ENCODE measurements at places on chromosomes 11 and 22.

DNA sequence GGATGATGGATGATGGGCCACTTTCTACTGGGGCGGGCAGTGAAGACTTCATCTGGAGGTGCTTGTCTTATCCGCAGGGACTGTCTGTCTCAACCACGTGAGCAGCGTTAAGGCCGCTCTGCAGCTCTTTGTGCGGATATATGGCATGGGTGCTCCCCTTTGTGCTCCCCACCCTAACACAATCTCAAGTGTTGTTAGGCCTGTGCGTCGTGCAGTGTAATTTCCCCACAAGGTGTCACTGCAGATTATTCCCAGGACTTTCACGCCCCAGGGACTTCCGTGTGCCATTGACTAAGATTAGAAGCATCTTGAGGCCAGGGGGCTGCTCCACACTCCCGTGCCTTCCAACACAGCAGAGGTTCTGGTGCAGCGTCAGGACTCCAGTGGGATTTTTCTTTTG lies 65.3 kb downstream of the TBC1D22A start:
- DNase-seq, result no peak

DNA sequence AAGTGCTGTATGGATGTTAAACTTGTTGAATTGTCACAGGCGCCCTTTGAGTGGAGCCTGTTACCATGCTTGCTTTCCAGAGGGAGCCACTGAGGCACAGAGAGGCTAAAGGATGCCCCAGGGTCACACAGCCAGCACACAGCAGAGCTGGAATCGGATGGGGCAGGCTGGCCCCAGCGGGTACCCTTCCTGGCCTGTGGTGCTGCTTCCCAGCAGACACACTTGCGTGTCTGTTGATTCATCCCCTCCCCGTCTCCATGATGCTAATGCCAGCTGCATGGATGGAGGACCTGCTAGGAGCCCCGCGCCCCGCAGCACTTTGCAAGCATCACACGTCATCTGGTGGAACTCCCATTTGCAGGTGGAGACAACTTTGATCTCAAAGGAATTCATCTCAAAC lies 52.4 kb upstream of the SHISAL1 start:
- DNase-seq, result no peak

DNA sequence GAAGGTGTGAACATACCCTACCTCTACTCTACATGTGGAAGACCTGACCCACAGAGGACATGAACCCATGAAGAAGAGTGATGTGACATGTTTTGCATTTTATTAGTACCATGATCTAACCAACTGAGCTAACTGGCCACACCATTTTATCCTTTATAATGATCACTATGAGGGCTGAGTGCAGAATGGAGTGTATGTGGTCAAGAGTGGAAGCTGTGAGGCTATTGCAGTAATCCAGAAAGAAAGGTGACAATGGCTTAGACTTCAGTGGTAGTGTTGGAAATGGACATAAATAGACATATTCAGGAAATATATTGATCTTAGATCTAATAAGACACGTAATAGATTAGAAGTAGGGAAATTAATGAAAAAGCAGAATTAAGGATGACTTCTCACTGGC lies 3.8 kb downstream of the SRSF8 start:
- no peak for DNase-seq

GRCh38 chr11:73384125-73384441 lies 7.9 kb downstream of the RELT start:
- no peak for DNase-seq

DNA sequence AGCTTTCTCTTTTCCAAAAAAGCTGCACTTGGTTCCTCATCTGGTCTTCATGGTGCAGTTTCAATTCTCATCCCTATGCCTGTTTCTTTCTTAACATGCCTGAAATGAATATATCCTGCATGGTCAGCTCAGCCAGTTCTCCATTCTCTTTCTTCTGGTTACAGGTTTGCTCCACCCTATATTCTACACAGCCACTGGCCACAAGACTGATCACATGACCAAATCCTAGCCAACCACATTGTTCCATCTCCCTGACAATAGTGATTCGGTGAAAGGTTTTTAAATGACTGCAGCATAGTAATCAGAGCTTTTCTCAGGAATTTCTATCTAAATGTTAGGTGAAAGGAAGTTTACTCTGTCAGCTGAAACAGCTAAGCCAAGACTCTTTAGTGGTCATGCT lies 891.4 kb downstream of the METTL15 start:
- DNase-seq, result no peak

DNA sequence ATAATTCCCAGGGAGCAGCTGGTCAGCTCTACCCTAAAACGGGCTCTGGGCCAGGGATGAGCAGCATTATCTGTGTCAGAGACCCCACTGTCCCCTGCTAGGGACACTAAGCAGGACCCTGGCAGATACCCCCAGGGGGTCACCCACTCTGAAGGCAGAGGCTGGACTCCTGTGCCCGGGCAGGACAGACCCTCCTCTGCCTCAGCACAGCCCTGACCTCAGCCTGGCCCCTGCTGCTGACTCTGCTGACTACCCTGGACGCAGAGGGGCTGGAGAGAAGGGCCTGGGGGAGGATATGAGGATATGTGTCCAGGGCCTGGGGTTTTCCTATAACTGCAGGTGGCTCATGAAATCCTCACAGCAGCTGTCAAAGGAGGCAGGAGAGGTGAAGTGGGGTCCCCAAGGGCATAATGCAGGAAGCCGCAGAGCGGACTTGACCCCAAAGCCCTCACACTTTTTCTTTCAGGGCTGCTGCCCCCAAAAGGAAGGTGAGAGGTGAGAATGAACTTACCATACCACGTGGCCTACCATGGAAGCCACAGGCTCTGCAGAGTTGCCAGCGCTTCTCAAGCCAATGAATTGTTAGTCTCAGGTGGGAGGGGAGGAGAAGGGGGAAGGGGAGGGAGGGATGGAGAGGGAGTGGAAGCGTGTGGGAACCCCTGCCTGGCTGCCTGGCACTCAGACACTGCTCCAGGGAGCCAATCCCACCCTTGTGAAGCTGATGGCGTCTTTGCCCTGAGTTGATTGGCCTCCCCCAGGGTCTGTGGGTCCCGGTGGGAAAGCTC lies 76.7 kb upstream of the WNT11 start:
- DNase-seq, result no peak

DNA sequence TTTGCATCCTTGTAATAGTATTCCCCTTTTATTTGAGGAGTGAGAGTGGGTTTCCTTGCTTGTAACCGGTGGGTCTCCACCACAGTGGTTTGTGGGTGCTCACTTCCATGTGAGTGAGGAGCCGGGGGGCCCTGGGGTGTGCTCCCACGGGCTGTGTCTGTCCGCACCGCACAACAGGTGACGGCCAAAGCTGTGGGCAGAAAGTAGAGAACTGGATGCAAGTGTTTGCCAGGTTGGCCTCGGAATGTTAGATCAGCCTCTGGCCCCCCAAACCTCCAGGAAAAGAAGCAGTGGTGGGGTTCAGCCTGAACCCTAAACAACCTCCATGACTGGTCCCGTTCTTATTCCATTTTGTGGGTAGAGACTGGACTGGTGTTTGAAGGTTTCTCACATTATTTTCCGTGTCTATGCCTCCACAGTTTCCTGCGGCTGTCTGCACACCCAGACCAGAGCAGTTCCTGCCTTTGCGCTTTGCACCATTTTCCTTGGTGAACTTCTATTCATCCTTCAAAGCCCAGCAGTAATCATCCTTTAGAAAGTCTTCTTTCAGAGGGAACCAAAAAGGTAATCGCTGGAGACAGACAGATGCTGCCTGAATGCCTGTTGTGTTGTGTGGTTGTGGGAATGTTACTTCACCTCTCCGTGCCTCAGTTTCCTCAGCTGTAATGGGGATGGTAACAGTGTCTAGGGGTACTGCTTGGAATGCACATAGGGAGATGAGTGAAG lies 77.2 kb downstream of the MYEOV start:
- DNase-seq, result no peak

GRCh38 chr11:86773513-86774252 lies 26.7 kb upstream of the PRSS23 start:
- no peak for DNase-seq

GRCh38 chr11:90204832-90205646 lies 17.8 kb downstream of the CHORDC1 start:
- DNase-seq, result peak; percentile 50
